ENCODE measurements at places on chromosomes 13 and 19. TPM values are rescaled to one million over a fixed set of nuclear protein-coding genes. Genes with fewer than 3 reads are reported as not detected.

MTUS2 gene
- total RNA-seq: 46.2 TPM

LRRC63 gene
- total RNA-seq: not detected

SOX1 gene
- 0.17 TPM for total RNA-seq

SERP2 gene
- total RNA-seq: 9.5 TPM

APC2 gene
- 1.7 TPM for total RNA-seq

ZNF544 gene
- 38.8 TPM for total RNA-seq

PSG7 gene
- not detected for total RNA-seq

ACP5 gene
- 10.8 TPM for total RNA-seq

PNMA8A gene
- 1.4 TPM for total RNA-seq

F10 gene
- total RNA-seq: 4.6 TPM

NR1H2 gene
- total RNA-seq: 214 TPM

ZSCAN18 gene
- 93.0 TPM for total RNA-seq

CACNA1A gene
- total RNA-seq: 0.45 TPM

DNA sequence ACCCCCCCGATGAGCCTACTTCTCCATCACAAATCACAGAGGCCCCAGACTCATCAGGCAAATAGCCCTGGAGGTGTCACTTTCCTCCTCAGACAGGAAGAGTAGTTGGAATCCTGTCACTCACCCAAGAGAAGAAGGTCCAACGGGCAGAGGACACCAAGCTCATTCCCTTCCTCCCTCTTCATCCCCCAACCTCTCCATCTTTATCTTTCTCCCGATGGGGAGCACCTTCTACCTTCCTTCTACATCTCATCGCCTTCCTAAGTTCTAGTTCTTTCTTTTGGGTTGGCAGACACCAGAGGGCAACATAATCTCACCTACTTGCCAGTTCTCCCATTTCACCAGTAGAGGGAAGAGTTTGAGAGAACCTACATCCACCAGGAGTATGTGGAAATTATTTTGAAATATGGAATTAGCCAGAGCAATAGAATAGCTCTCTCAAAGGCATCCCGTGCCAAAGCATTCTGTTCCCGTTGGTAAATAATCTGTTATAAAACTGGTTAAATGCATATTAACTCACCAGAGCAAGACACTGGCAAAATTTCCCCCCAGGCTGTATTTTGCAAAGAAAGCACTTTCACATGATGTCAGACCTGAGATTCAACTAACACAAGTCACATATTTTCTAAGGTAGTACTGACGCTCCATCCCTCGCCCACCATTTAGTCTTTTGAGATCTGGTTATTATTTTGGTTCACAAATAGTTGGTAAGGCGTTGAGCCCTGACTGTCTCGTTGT is 55.0 kb downstream of the ZIC5 start:
- DNase-seq: no peak

GRCh38 chr13:43058318-43058674 is 34.9 kb downstream of the DNAJC15 start:
- DNase-seq: no peak

GRCh38 chr19:51065221-51065960 is 499 bp upstream of the KLK13 start:
- DNase-seq: no peak

DNA sequence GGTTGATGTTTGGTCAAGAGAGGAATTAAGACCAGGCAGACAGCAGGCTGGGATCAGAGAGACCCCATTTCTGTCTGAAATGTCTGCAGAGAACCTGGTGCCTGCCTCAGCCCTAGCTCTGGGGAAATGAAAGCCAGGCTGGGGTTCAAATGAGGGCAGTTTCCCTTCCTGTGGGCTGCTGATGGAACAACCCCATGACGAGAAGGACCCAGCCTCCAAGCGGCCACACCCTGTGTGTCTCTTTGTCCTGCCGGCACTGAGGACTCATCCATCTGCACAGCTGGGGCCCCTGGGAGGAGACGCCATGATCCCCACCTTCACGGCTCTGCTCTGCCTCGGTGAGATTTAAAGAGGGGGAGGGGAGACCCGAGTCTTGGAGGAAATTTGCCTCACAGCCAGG is at the start of gene LILRB4:
Gene LILRB4, plus strand, starts transcription at position 256 of the 400 bp plus-strand sequence. Its CDS starts 49 bp downstream, at position 305.
- no peak for DNase-seq

DNA sequence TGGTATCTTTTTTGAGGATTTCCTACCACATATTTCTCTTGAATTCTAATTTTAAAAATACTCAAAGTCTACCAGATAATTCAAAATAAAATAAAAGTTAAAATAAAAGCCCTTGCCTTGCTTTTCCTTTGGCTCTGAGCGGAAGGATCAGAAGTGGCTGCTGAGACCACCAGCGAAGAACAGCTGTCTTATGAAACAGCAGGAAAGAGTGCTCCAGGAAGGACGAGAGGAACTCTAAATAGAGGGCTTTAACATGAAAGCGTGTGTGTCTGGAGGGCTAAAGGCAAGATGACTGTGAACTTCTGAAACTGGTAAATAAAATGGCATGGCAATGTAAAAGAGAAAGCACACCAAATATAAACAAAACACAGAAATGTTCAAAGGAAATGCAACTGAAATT is 521.5 kb upstream of the SPRY2 start:
- no peak for DNase-seq

- no peak for DNase-seq
Measured at GRCh38 chr19:37930416-37930815, 23.4 kb downstream of the SIPA1L3 start.

- DNase-seq: no peak
Measured at GRCh38 chr13:73987618-73988017, 146.6 kb downstream of the KLF12 start.

DNA sequence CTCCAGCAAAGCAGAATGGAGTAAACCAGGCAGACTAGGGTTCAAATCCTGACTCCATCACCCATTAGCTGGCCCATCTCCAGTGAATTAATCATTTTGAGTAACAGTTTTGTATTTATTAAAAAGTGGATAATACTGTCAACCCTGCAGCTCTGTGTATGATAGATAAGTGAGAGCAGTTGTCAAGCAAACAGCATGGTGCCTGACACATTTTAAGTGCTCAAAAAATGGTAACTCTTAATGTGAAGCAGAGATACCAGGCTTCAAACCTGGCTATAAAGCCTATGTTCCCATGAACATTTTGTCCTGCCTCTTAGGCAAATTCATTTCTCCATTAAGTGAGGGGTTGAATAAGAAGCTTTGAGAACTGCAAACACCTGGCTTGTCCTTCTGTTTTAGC is 409.6 kb downstream of the TBC1D4 start:
- DNase-seq: no peak

GRCh38 chr19:47377208-47377701 is 28.1 kb downstream of the DHX34 start:
- no peak for DNase-seq

DNA sequence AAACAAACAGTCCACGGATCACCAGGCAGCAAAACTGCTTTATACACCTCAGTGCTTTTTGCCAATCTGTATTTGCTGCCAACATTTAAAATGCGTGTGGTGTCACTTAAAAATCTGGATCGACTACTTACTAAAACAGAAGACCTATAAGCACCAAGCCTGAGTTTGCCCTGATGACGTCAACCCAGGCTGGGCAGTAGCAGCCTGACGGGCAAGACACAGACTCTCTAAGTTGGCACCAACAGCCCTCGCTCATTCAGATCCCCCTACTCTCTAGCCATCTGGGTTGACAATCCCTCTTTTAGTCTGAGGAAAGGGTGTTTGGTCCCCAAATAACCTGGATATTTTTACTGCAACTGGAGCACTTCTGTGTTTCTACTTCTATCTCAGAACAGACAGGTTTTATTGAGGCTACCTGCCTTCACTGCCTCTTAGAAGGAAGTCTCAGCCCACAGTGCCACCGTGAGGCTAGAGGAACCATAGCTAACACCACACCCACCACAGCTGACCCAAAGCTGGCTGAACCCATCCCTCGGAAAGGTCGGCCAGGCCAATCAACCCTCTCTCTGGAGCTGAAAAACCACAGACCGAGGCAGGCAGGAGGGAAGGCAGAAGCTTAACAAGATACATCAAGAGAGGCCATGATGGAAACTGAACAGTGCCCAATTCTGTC is 6.9 kb downstream of the SUGP2 start:
- DNase-seq: no peak

DNA sequence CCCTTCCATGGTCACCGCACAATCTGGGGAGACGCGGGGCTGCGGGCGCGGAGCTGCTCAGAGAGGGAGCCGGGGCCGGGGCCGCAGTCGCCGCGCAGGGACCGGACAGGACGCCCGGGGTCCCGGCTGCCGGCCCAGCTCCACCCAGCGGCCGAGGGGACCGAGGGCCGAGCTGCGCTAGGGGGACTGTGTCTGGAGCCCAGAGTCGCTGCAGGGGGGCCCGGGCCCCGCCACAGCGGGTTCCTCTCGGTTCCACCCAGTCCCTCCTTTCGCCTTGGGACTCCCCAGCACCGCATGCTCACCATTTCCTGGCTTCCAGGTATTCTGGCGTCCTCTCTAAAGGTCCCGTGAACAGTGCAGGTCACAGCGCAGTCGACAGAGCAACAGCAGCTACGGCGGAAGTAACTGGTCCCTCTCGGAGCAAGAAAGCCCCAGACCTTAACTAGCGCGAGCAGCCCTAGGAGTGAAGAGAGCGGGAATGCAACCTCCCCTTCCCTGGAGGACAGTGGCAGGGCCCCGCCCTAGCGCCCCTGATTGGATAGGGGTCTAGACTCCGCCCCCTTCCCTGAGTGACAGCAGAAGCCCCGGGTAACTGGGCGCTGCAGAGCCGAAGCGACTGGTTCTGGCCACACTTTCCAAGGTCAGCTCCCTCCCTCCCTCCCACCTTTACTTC is at the start of gene ZNF878:
Gene ZNF878, minus strand, starts transcription at position 465 of the 673 bp plus-strand sequence. Its CDS starts 160 bp downstream, at position 305.
- DNase-seq: peak; percentile 95

- no peak for DNase-seq
Measured at GRCh38 chr13:44271031-44271455, 102.6 kb upstream of the SERP2 start.

- DNase-seq: no peak
Measured at GRCh38 chr19:294946-295686, 3.9 kb upstream of the PLPP2 start.

DNA sequence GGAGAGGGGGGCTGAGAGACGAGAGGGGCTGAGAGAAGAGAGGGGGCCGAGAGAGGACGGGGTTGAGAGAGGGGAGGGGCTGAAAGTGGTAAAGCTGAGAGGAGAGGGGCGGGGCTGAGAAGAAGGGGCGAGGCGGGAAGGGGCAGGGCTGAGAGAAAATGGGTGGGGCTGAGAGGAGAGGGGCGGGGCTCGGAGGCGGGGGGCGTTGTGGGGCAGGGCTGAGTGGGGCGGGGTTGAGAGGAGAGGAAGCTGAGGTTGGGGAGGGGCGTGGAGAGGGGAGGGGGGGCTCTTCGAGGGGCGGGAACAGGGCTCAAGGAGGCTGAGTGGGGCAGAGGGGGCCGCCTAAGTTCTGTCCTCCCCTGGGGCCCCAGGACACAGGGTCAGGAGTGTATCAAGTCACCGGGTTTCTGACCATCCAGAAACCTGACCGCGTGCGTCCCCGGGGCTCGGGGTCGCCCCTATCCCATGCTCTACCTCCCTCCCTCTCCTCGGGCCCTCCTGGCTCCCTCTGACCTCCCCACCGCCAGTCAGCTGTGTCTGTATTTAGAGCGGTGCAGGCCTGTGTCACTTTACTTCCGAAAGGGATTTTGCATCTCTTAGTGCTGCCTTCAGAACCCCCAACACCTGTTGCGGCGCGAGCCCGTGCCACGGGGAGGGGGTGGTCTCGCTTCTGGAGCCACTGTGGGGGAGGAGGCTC is 38.6 kb upstream of the SEMA6B start:
- DNase-seq: no peak

DNA sequence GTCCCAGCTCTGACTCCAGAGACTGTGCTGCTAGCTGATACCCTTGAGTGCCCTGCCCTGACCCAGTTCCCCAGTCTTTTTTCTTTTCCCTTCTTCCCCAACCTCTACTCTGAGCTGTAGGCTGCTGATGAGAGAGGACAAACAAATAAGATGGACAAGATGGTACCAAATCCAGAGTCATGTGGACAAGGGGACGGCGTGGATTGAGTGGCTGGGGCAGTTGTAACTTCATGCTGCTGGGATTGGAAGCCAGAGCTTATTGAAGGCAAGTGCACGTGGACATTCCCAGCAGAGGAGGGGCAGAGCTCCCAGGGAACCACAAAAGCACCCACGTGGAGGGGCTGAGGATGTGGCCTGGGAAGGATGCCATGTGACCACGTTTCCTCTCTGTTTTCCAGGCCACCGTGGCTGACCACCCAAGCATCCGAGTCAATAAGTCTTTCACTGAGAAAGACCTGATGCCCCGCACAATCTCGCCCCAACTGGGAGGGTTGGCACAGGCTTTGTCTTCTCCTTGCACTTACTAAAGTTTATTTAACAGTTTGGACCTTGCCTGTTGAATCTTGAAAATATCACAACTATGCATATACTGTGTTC is 323.3 kb upstream of the ZNF507 start:
- no peak for DNase-seq

- no peak for DNase-seq
Measured at GRCh38 chr19:1285737-1286360, at the start of gene EFNA2. Gene EFNA2 (plus strand): TSS chr19:1285873. CDS start chr19:1286169, 296 bp downstream.

DNA sequence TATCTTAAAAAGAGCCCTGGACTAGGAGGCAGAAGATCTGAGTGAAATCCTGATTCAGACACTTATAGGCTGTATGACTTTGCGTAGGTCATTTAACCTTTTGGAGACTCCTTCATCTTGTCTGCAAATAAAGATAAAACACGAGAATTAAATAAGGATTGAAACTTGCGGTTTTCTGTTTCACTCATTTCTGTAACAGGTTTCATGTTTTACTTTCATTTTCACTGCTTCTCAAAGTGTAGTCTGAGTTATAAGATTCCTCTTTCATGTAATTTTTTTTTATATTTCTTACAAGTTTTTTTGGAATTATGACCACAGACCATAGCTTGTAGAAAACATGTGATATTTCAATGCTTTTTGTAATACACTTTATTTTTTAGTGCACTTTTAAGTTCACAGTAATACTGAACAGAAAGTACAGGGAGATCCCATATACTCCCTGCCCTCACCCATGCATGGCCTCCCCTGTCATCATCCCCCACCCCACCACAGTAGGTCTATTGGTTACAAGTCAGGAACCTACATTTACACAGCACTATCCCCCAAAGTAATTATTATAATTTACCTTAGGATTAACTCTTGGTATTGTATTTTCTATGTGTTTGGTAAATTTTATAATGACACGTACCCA is 174.6 kb downstream of the ITGBL1 start:
- DNase-seq: no peak

DNA sequence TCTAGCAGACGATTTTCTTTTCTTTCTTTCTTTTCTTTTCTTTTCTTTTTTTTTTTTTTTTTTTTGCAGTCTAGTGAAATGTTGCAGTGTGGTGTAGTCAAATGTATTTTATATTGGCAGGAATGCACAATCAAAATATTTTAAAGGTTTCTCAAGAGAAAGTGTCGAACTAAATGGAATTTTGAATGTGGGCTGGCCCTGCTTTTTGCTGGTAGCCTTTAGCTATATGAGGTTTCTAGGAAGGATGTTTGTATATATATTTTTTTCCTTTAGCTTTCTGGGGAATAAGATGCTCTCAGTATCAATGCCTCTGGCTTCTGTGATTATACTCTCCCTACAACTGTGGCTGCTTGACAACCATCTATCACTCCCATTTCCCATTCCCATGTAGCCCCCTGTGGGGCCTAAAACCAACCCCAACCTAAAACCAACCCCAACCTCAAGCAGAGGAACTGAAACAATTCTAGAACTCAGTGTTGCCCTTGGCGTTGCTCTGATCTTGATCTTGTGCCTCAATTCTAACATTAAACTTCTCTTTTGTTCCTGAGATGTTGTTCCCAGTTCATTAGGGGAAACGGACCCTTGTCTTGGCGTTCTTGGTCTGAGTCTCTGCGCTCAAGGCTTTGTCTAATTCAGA is 27.1 kb downstream of the CYSLTR2 start:
- no peak for DNase-seq

- no peak for DNase-seq
Measured at GRCh38 chr13:83499286-83499685, 383.0 kb downstream of the SLITRK1 start.

GRCh38 chr19:5042556-5042955 is 73.6 kb downstream of the KDM4B start:
- no peak for DNase-seq

- DNase-seq: no peak
Measured at GRCh38 chr19:8504171-8504570, 1.7 kb upstream of the PRAM1 start.

Data from esophagus muscularis mucosa (tissue), 4 donors.